ENCODE measurements at places on chromosomes 3 and 15.
A peak's percentile ranks its signal among the peaks of the same experiment; 100 is the strongest.

DNA sequence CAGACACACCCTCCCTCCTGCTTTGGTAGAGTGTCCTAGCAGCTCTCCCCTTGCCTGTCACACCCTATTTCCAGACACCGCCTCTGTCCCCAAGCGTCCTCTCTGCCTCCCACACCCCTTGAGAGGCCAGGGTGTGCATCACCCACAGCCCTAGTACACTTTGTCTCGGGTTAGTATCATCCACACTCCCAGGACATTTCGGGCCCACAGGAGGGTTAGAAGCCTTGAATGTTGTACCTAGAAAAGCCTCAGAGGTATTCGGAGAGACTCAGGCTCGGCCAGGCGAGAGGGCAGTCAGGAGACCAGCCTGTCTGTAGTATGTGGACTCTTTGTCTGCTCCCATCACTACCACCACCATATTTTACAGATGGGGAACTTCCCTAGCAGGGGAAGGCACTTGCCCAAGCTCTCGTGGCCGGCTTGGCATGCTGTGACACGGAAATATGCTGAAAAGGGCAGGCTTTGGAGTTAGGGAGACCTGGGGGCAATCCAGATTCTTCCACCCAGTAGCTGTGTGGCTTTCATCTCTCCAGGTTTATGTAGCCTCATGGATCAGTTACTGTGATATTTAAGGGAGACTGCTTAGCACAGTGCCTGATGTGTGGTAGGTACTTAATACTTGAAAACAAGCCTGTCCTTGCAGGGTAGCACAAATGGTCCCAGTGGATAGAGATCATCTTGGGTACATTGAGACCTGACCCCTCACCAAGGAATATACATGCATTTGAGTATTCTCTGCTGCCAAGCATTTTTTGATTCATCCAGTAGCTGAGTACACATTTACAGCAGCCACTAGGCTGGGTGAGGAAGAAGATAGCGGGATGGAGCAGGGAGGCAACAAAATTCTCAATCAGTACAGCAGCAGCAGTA, 1.4 kb downstream of the TMEM43 start:
- DNase-seq: no peak

GRCh38 chr15:93683651-93684050, 547.7 kb upstream of the MCTP2 start:
- DNase-seq: no peak

- DNase-seq: no peak
These were observed 7.5 kb upstream of the DNAAF4 start for GRCh38 chr15:55515491-55515890.

- no peak for DNase-seq
These were observed 105.5 kb downstream of the TGFBR2 start for GRCh38 chr3:30711867-30712266.

DNA sequence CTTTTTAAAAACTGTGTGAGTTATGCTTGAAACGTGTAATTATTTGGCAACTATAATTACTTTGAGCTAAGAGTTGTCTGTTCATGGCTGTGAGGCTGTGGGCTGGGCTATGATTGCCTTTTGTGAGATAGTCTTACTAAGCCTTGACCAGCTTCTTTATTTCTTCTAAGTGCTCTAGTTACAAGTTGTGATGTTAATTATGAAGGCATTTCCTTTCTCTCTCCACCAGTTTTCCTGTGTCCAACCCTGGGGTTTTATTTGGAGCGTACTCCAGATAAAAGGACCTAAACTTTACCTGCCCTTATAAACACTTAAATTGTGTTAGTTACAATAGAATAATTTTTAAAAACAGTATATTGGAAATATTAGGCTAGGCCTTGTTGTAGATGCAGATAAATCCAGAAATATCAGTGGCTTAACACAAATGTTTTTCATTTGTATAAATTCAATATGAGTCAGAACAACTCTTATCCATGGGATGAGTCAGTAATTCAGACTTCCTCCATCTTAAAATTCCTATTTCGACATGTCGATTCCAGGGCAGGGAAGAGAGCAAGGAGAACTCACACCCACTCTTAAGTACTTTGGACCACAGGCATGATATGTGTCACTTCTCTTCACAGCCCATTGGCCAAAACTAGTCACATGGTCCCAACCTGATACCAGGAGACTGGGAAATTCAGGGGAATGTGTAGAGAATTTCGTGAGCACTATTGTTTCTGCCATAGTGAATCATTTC, 17.0 kb downstream of the TMEM62 start:
- no peak for DNase-seq

- no peak for DNase-seq
These were observed 486 bp downstream of the LSG1 start for GRCh38 chr3:194671511-194671899.

DNA sequence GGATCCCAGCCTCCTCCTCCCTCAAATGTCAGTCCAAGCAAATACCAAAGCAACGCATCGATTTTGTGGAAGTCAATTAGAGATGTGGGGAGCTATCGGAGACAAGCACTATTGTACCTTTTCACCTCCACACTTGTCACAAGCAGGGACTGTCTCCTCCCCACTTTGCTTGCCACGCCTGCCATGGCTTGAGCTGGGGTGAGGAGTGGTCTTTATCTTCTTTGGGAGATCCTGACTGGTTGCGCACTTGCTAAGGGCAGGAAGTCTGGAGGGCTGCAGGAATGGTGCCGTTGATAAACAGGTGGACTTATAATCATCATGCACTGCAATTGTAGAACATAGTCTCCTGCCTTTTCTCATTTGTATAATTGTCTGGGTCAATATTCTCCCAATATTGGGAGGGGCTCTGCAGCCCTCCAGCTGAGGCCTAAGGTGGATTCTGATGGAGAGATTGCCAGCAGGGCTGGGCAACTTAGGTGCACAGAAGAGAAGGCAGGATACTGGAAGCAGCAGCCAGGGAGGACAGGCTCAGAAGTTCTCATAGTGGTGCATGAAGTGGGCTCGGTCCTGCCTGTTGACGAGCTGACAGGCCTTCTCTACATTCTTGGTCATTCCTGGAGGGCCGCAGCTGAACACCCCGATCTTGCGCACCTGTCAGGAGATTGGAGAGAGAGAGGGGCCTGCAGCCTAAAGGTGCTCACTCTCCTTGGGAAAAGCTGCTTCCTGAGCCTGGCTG, 20.2 kb downstream of the DUOX2 start:
- no peak for DNase-seq

- DNase-seq: no peak
These were observed 24.6 kb upstream of the PLSCR4 start for GRCh38 chr3:146275476-146275875.

DNA sequence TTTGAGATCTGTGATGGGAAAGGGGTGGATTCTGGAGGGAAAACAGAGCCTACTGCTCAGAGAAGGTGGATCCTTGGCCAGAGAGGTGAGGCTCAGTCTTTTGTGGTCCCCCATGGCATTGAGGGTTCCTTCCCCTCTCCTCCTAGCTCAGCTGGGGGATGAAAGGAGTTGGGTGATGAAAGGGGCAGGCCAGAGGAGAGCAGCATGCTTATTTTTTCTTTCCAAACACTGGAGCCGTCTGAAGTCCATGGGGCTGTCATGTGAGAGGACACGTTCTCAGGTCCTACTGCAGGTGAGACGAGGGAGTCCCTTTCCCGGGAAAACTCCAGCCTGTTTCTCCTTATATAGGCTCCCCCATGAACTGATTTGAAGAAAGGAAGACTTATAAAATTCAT, 71.4 kb downstream of the SCN5A start:
- DNase-seq: no peak

DNA sequence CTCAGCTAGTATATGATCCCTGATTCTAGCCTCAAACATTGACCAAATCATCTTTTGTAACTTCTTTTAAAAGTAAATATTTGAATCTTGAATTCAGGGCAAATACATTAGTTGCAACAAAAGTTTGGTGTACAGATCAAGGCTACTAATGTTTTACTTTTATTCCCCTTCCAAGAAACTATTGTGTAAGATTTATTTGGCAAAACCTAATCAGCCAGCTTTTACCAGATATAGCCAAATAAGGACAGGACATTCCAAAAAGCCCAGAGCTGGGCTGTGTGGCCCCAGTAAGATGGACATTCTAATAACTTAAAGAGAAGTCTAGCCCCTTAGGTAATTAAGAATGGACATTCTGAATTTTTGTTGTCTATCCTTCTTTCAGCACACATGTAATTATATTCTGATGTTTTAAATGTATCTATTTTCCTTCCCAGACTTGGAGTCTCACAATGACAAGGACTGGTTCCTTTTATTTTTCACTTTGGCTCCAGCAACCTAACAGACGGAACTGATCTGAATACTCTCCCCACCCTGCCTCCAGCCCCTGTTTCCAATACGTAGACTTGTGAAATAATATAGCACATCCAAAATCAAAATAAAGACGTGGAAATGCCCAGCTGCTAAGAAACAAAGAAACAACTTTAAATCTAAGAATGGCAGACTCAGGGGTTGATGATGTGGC, 48.1 kb downstream of the STARD5 start:
- DNase-seq: no peak

DNA sequence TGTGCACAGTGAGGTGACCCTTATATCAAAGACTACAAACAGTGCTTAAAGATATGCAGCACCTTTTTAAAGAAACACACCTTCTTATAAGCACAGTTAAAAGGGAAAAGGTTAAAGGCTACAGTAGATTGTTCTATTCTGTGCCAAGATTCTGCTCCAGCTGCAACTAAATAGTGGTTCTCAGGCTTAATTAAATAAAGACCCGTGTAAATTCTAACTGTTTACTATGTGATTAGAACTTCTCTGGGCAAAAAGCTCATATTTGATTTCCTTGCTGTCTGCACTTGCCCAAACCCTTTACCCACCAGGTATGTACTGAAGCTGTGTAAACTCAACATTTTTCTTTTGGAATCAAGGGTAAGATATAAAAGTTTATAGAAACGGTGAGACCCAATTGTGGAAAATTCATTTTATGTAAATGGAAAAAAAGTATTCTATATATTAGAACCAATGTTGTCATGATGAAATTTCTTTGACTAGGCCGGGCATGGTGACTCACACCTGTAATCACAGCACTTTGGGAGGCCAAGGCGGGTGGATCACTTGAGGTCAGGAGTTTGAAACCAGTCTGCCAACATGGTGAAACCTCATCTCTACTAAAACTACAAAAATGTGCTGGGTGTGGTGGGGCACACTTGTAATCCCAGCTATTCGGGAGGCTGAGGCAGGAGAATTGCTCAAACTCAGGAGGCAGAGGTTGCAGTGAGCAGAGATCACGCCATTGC, 230.6 kb downstream of the MECOM start:
- DNase-seq: no peak

DNA sequence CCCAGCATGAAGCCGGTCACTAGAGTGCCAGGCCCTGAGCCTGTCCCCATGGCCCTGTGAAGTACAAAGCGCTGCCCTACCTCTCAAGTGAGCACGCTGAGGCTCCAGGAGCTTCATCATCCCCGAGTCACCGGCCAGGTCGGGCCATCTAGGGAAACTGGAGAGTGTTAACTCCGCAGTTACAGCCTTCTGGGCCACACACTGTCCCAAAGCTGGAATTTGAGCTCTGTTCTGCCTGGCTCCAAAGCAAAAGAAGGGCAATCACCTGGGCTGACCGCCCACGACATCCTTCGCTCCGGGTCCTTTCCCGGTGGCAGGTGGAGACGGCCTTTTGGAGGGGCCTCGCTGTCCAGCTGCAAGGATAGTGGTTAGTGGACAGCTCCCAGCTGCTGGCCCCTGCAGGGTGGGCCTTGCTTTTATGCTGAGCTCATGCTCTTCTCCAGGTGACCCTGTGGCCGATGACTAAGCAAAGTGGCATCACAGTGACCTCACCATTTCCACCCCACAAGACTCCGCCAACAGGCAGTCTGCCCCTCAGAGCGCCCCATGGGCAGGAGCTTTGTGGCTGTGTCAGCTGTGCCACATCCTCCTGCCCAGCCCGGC, 3.5 kb upstream of the MUC4 start:
- DNase-seq: no peak

- no peak for DNase-seq
These were observed 77.1 kb downstream of the USP13 start for GRCh38 chr3:179729981-179730380.

GRCh38 chr3:127959873-127960272, 44.8 kb downstream of the KBTBD12 start:
- no peak for DNase-seq

GRCh38 chr15:52427804-52428203, 100.9 kb downstream of the MYO5A start:
- DNase-seq: no peak

GRCh38 chr3:176590722-176591121, 606.6 kb downstream of the TBL1XR1 start:
- DNase-seq: no peak

- DNase-seq: no peak
These were observed 3.1 kb downstream of the SKOR1 start for GRCh38 chr15:67828278-67828968.

DNA sequence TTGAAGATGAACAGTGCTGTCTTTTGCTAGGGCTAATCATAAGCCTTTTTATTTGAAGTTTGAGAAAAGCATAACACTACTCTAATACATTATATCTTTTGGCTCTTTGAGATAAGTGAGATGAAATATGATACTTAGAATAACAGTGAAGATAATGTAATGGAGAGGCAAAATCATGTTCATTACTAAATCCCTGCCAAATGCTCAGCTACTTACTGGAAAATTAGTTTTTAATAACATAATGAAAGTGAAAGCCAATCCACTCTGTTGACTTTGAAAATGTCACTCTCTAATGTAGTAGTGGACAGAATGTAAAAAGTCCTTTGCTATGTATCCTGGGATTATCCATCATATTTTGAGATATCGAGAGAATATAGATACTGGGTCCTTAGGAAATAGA, 35.9 kb upstream of the MYH15 start:
- no peak for DNase-seq

DNA sequence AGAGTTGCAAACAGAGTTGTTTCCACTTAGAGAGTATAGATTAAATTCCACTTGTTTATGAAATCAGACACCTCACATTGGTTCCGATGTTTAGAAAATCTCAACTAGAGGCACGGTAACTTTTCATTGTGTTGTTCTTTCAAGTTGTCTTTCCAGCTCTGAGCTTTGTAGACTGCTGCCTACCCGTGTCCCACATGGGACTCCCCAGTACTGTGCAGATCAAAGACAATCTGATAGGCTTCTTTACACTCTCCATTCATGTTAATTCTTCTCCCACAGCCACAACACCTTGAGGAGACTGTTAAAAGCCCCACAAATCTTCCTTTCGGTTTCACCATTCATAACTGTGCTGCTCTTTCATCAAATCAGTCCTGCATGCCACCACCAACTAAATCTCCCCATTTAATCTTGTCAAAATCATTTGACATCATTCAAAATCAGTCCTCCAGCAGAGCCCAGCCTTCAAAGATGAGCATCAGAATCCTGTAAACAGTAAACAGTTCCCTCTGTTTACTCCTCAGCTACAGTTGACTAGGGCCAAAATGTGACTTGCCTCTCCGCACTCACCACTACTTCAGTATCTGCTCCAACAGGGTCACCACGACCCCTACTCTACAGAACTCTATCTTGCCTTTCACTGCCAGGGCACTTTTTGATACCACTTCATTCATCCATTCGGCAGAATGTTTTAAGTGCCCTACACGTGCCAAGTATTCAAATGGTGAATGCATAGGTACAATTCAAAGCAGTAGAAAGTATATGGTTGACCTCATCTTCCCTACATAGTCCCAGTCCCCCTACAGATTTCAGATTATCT, 8.3 kb downstream of the ANXA2 start:
- peak; percentile 42 for DNase-seq

DNA sequence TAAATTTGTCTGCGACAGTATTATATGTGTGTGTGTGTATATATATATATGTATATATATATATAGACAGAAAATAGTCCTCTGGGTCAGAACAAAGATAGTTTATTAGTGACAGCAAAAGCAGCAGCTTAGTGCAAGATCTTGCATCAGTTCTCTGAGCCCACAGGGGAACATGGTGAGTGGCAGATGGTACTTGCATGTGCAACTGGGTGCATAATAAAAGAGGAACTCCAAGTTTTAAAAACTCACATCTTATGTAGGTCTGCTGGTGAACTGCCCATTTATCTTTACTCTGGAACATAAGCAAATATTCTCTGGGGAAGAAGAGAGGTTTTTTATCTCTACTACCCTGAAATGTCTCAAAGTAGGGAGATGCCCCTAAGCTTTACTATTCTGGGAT, 276.4 kb downstream of the POLQ start:
- no peak for DNase-seq

Measured in central memory CD8-positive, alpha-beta T cell (primary cell).